ENCODE measurements at places on chromosomes 7 and 10.

- DNase-seq, result no peak
Measured at GRCh38 chr10:116688241-116688711, 54.1 kb downstream of the HSPA12A start.

- no peak for DNase-seq
Measured at GRCh38 chr10:113485736-113486135, 67.1 kb upstream of the HABP2 start.

GRCh38 chr10:58758321-58758720 lies 245.6 kb downstream of the BICC1 start:
- DNase-seq, result no peak

- DNase-seq, result no peak
Measured at GRCh38 chr7:103702454-103702853, 256.4 kb upstream of the SLC26A5 start.

GRCh38 chr7:139944248-139944647 lies 115.2 kb downstream of the TBXAS1 start:
- no peak for DNase-seq

DNA sequence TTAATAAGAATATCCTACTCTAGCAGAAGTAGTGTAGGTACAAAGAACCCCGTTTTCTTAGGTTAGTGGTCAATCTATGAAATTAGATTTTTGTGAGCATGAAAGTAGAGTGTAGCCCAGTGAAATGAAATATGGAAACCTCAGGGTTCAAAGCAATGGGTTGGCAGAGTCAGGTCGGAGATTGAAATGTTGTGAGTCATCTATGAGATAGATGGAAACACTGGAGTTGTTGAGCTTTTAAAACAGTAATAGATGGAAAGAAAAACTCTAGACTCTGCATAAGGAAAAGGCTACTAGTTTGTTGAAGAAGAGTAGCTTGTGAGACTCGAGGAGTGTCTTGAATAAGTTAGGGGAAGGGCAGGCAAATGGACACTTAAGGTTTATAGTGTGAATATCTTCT lies 251.9 kb downstream of the EXOC4 start:
- DNase-seq, result no peak

- DNase-seq, result peak; percentile 0
Measured at GRCh38 chr10:63520500-63521415, at the start of gene REEP3. Gene REEP3 (plus strand): TSS chr10:63521401. CDS start chr10:63521546, 145 bp downstream.

GRCh38 chr10:75358835-75359421 lies 42.6 kb downstream of the ZNF503 start:
- DNase-seq, result no peak

GRCh38 chr10:76033457-76034196 lies 602.2 kb downstream of the LRMDA start:
- DNase-seq, result no peak

DNA sequence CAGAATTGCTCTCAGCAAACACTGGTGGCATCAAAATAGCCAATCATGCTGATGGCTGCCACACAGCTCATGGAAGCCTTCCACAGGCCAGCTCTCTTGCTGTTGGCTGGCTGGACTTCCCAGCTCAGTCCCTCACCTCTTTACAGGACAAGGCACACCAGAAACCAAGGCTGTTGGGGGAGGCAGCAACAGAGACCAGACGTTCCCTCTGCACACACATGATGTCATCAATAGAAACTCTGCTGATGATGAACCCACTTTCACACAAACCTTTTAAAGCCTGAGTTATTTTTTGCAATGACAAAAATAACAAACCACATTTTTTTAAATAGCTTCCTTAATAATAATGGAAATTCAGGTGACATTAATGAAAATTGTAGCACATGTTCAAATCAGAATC lies 300.9 kb upstream of the C7orf33 start:
- no peak for DNase-seq

GRCh38 chr10:61943674-61944378 lies 42.3 kb downstream of the ARID5B start:
- no peak for DNase-seq
